ENCODE measurements at places on chromosomes 13 and 19.
A peak's percentile ranks its signal among the peaks of the same experiment; 100 is the strongest.

DNA sequence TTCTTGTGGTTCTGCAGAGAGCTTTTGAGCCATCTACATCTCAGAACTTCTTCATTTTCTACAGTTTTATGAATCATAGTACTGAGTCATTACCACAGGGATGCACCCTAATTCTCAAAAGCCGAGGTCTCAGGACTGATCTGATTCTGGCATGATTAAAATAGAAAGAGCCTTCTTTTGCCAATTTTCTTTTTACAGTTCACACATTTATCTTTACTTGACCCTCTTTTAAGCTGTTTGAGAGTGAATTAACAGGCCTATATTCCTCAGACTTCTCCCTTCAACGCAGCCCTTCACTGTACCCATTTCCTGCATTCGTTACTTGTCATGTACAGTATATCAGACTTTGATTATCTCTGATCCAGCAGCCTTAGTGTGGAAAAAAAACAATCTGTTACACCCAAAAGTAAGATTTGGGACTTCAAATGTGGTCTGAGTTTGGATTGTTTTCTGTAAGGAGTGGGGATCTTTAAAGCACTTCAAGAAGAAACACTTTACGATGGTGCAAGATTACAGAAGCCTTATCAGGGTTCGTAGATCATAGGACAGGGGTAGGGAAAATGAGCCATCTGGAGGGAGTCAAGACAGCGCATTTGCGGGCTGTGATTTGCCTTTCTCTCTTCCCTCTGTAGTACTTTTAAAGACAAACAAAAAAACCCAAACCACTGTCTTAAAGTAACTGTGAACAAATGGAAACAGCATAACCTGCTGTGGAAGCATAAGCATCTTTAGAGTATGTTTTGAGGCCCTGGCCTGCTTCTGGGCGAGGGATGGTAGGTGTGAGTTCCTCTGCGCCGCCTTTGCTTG, 15.3 kb upstream of the GPR183 start:
- DNase-seq = no peak

DNA sequence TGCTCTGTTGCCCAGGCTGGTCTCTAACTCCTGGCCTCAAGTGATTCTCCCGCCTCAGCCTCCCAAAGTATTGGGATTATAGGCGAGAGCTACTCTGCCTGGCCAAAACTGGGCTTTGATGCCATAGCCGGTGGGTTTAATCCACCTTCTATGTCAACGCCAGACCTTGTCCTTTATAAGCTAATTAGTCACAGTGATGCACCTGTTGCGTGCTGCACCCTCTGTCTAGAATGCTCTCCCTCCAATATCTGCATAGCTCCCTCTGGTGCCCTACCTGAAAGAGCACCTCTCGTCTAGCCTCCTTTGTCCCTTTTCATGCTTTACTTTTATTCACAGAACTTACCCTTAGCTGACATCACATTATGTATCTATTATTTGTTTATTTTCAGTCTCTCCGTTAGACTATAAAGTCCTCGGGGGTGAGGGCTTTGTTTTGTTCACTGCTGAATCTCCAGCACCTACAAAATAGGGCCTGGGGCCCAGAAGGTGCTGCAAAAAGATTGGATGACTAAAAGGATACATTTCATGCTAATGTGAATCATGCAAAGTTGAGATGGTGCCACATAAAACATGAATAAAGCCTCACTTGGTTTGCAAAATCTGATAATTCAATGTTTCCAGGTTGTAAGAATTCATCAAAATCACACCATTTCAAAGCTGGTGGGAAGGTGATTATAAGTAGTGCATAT, 148.1 kb downstream of the USP12 start:
- no peak for DNase-seq

GRCh38 chr13:99214232-99214631, 13.6 kb downstream of the UBAC2 start:
- no peak for DNase-seq

- DNase-seq = no peak
Measured at GRCh38 chr13:82661126-82661525, 1221.1 kb downstream of the SLITRK1 start.

GRCh38 chr13:110186231-110186855, 120.6 kb downstream of the COL4A1 start:
- DNase-seq = no peak

GRCh38 chr19:2334986-2335846, 6.7 kb downstream of the SPPL2B start:
- no peak for DNase-seq

DNA sequence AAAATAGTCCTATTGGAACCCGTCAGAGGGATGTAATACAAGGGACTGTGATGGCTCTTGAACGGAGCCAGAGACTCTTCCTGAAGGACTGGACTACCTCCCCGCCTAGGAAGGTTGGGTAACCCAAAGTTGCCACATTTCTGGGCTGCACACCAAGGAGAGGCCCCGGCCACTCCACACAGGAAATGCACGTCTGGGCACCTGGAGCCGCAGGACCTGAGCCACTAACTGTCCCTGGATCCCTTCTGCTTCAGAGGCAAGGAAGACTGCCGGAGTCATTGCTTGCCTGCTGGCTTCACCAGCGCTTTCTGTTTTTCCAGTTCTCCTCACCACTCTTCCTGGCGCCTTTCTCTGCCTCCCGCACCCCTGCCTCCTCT, 1.2 kb upstream of the FLT1 start:
- DNase-seq = no peak

- DNase-seq = no peak
Measured at GRCh38 chr19:5957170-5957569, 20.8 kb downstream of the RANBP3 start.

DNA sequence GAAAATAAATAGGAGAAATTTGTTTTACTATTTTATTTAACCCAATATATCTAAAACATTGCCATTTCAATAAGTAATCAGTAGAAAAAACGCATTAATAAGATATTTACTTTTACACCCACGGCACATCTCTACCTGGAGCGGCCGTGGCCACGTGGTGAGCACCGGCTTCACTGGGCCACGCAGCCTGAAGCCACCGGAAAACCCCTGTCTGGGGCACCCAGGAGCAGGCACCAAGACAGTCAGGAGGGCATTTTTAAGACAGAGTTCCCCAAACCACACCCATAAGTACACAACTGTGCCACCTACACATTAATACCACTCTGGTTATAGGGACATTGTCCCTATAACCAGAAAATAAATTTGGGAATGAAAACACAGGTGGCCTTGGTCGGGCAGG, 80.9 kb downstream of the SPACA7 start:
- DNase-seq = no peak

GRCh38 chr19:24049537-24049936, 37.5 kb upstream of the ZNF254 start:
- no peak for DNase-seq

- DNase-seq = peak; percentile 16
Measured at GRCh38 chr13:95677564-95678266, 776 bp downstream of the DNAJC3 start.

- no peak for DNase-seq
Measured at GRCh38 chr19:47156861-47157430, 26.3 kb downstream of the SAE1 start.

GRCh38 chr19:21322528-21322927, 6.7 kb downstream of the ZNF708 start:
- no peak for DNase-seq

DNA sequence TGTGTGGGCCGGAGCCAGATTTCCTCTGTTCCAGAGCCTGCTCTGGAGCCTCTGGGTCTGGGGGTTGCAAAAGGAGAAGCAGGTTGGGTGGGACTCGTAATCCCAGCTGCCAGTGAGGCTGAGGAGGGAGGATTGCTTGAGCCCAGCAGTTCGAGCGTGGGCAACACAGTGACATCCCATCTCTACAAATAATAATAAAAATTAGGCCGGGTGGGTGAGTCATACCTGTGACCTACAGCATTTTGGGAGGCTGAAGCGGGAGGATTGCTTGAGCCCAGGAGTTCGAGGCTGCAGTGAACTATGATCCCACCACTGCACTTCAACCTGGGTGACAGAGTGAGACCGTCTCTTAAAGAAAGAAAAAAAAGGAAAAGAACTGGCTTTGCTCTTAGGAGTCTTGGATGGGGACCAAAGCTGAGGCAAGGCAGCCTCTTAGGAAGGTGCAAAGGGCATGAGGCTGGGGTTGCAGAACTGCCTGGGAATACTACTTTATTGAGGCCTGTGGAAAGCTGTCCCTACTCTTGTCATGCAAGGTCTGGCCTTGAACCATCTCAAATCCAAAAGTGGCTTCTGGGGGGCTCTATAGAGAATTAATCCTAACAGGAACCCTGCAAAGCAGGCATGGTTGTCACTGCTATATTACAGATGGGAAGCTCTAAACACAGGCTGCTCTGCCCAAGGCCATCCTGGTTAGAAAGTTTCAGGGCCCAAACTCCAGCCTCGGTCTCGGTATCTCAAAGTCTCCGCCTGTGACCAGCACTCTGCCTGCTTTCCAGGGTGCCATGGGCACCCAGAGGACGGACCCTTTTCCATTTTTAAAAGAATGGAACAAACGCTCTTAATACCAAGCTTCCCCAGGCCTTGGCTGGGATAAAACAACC, 880 bp upstream of the C19orf12 start:
- no peak for DNase-seq

DNA sequence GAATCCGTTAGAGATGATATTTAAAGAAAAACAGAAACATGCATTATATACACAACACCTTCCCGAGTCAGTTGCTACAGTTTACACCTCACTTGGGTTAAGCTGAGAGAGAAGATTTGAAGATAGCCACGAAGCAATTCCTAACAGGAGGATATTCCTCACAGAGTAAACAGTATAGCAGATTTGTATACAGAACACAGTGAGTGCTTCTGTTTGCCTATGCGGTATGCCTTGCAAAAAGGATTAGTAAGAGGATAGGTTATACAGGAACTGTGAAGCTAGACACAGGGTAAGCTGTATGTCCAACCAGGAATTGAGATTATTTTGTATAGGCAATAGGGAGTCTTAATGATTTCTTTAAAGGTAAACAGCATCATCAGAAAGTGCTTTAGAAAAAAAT, 471.8 kb downstream of the LIG4 start:
- no peak for DNase-seq

GRCh38 chr13:66849706-66850105, 380.4 kb downstream of the PCDH9 start:
- DNase-seq = no peak

- DNase-seq = no peak
Measured at GRCh38 chr13:51034906-51035305, 76.2 kb downstream of the C13orf42 start.

GRCh38 chr19:30651066-30651465, 278.9 kb downstream of the ZNF536 start:
- DNase-seq = no peak

GRCh38 chr13:99301913-99302636, 5.1 kb downstream of the GPR183 start:
- no peak for DNase-seq

DNA sequence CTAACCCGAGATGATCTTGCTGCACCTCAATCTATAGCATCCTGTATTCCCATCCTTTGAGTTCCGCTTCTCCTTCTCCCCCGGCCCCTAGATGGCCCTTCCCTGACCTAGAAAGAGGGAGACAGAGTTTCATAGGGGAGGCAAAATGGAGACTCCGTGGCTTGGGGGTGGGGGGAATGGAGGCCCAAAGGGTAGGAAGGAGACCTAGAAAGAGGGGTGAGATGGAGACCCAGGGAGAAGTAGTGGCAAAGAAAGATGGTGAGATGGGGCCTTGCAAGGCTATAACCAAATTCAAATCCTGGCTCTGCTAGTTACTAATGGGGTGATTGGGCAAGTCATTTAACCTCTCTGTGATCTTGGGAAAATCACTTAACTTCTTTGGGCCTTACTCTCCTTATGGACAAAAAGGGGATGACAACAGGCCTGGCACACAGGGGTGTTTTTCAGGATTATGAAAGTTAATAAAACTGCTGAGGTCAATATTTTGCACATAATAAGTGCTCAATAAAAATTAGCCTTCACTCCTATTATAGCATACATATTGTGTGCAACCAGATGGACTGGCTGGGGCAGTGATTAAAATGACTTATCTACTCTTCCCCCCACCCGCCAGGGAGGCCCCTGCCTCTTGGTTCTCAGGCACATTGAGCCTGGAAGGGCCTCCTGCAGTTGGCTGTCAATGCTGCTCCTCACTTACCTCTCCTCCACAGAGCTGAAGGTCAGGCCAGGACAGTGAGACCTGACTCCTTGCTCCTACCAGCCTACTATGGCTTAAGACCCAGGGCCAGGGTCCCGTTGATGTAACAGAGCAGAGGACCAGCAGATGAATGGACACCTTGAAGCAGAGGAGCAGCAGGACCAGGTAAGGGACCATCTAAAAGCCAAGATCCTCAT, 633 bp downstream of the SPHK2 start:
- DNase-seq = no peak

DNA sequence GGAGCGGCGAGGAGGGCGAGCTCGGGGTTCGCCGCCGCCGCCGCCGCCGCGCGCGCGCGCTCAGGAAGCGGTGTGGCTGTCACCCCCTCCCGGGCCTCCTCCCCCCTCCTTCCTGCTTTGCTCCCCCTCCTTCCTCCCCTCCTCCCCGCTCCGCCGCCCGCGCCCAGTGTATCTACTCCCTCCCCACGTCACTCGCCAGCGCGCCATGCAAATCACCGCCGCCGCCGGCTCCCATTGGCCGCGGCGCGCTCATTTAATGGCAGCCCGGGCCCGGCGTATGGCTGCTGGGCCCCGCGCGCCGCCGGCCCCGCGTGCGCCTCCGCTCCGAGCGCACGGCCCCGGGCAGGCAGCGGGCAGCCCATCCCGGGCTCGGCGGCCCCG, 335 bp upstream of the SOX1 start:
- no peak for DNase-seq

DNA sequence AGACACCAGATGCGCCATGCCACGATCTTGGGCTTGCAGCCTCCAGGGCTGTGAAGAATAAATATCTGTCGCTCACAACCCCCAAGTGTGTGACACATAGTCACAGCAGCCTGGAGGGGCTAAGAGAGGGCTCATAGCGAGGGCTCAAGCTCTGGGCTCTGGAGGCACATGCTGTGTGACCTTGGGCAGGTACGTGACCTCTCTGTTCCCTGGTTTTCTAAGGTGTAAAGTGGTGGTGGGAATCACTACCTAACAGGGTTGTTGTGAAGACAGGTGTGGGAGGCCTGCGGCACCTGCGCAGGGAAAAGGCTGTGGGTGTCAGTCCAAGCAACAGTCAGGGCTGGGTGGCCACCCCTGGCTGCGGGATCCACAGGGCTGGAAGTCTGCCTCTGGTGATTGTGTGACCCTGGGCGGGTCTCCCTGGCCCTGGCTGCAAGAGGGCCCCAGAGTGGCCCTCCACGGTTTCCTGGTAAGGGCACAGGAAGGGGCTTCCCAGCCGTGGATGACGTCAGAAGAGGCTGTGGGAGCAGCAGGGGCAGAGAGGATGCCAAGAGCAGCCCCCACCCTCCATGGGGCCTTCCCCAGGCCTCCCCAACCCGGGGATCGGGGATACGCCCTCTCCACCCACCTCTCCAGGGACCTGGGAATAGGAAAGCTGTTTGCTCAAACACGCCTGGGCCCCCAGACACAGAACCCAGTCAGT, 218.8 kb upstream of the SGCG start:
- DNase-seq = no peak

DNA sequence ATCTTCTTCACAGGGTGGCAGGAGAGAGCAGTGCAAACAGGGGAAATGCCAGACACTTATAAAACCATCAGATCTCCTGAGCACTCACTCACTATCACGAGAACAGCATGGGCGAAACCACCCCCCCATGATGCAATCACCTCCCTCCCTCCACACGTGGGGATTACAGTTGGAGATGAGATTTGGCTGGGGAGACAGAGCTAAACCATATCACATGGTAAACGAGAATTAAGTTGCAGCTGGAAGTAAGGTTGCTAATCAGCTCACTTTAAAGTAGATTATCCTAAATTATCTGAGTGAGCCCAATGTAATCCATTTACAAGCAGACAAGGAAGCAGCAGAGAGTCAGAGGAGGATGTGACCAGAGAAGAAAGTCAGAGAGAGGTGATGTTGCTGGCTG, 102.2 kb upstream of the IPO5 start:
- DNase-seq = no peak
